ENCODE measurements at places on chromosomes 3 and 15. TPM values are rescaled to one million over a fixed set of nuclear protein-coding genes. Genes with fewer than 3 reads are reported as not detected.

DNA sequence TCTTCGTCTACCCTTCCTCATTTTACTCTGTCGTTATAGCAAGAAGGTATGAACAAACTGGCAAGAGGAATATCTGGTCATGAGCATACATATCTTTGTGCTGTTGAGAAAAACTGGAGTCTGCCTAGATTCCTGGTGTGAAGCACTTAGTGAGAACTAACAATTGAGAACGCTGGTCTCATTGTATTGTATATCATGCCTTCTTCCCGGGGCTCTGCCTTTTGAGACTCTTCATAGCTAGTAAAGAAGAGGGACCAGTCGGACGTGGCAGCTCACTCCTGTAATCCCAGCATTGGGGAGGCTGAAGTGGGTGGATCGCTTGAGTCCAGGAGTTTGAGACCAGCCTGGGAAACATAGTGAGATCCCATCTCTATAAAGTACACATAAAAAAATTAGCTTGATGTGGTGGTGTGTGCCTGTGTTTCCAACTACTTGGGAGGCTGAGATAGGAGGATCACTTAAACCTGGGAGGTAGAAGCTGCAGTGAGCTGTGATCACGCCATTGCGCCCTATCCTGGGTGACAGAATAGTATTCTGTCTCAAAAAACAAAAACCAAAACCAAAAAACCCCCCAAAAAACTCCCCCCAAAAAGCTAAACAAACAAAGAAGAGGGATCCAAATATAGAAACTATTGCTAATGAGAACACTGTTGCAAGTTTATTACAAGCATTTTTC is 11.8 kb downstream of the CMC1 start:
- no peak for DNase-seq

DNA sequence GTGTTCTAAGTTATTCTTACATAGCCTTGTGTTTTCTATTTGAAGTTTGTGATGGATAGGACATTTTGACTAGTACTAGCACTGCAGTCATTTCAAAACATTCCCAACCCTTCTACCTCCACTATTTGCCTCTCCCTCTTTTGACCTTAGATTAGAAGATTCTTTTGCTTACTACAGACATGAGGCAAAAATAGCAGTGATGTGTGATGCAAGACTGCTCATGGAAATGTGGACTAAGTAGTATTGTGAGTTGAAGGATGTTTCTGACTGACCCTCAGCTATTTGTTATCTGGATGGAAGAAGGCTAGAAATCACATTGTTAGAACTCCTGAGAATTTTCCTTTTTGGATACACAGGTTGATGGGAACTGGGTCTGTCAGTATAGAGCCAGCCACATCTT is 45.9 kb downstream of the ATP2C1 start:
- DNase-seq = no peak

The THOC7 gene
- polyA plus RNA-seq = 89.3 TPM

DNA sequence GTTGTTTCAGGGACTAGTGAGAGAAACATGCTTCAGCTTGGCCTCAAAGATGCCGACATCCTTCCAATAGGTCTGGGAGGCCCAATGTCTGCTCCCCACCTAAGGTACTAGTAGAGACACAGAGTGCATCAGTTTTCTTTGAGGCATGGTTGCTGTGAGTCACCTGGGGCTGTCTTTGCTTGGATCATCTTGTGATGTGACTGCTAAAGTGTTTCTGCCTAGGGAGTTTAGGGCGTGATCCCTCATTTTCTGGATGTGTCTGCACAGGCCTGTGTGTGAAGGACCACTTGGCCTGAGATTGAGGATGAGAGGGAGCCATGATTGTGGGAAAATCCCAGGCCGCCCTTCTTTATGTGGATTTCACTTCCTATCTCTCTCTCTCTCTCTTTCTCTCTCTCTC is 4.8 kb downstream of the GASK1A start:
- DNase-seq = no peak

DNA sequence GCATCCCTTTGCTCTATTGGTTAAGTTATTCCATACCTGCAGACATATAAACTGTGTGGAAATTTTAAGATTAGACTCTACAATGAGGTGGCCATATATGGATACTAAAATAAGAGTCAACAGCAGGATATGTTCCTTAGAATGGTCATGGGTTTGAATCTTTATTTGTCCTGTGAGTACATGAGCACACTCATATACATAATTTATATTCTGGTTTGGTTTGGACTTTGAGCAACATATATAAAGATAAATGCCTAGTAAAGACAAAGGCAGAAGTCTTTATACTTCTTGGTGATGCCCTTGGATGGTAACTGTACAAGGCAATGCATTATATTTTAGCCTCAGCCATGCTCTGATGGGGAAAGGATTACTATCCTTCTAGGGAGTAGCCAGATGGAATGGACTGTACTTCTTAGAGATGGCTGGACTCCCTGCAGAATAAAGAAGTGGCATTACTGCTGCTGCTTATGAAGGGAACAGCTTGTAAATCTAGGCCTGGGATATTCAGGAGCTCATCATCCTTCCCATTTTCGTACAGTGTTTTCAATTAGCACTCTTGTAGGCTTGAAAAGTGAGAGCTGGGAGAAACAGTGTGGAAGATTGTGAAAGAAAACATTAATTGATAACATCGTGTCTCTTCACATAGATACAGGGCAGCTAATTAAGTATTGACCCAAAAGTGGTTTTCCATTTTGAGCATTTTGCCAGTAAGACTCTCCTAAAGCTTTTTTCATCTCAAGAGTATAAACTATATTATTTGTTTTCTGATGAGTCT is 60.4 kb downstream of the HMG20A start:
- no peak for DNase-seq

GRCh38 chr15:91954292-91954691 is 100.8 kb downstream of the SLCO3A1 start:
- no peak for DNase-seq

DNA sequence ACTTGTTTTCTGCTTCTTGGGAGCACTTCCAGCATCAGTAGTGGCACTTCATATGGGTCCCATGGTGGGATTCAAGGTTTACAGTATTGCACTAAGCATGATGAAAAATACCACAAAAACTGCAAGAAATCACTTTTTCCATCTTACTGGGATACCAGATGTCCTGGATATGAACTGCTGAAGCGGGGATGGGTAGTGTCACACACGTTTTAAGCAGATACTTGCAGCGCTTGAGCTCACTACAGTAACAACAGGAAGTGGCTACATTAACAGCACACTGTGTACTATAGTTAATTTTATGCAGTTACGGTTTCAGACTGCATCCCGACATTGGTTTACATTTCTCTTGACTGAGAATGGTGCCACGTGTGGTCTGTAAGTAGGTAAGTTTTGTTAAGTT is 3.5 kb upstream of the ISG20 start:
- no peak for DNase-seq

GRCh38 chr15:45993508-45993907 is 358.7 kb downstream of the SQOR start:
- DNase-seq = no peak

GRCh38 chr3:14864131-14864530 is 45.4 kb downstream of the FGD5 start:
- DNase-seq = no peak

- no peak for DNase-seq
These were observed 58.8 kb downstream of the ADAM10 start for GRCh38 chr15:58690703-58691102.

- DNase-seq = no peak
These were observed 633.5 kb downstream of the CADM2 start for GRCh38 chr3:85592256-85592655.

GRCh38 chr3:180176059-180176458 is 139.3 kb upstream of the PEX5L start:
- DNase-seq = no peak

GRCh38 chr3:13124631-13125030 is 51.4 kb upstream of the IQSEC1 start:
- DNase-seq = no peak

DNA sequence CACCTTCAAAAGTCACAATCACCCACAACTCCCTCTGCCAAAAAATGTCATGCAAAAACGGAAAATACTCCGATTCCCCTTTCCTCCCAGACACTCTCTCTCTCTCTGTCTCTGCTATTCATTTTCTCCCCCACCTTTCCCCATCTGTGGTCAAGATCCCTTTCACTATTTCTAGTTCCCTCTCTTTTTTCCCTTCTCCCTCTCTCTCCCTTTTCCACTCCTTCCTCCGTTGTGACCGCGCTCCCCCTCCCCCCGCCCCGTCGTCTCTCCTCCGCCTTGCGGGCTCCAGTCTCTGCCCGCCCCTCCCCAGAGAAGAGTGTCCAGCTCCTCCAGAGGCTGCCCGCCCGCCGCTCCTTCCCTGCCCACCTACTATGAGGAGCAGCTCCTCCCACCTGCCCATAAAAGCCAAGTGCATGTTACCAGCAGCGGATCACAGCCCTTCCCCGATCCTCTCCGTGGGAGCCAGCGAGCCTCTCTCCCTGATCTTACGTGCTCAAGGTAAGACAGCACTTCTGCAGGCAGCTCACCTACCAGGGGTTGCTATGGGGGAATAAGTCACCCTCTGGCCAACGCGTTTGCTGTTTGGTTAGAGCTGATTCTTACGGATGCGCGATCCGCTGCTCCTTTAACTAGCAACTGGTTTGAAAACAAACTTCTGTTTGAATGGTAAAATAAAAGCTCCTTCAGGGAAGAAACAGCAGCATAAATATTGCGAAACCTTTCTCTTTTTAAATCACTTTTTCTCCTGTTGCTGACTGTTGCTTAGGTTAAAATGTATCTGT is at the start of gene COL8A1:
TSS of gene COL8A1 (plus strand) at position 428 of the 782 bp plus-strand sequence. CDS start 152,089 bp downstream, outside the sequence.
- DNase-seq = no peak

- no peak for DNase-seq
These were observed 22.0 kb upstream of the FLNB start for GRCh38 chr3:57986261-57986660.

- DNase-seq = no peak
These were observed 505.9 kb upstream of the CFAP20DC start for GRCh38 chr3:59555593-59556315.

DNA sequence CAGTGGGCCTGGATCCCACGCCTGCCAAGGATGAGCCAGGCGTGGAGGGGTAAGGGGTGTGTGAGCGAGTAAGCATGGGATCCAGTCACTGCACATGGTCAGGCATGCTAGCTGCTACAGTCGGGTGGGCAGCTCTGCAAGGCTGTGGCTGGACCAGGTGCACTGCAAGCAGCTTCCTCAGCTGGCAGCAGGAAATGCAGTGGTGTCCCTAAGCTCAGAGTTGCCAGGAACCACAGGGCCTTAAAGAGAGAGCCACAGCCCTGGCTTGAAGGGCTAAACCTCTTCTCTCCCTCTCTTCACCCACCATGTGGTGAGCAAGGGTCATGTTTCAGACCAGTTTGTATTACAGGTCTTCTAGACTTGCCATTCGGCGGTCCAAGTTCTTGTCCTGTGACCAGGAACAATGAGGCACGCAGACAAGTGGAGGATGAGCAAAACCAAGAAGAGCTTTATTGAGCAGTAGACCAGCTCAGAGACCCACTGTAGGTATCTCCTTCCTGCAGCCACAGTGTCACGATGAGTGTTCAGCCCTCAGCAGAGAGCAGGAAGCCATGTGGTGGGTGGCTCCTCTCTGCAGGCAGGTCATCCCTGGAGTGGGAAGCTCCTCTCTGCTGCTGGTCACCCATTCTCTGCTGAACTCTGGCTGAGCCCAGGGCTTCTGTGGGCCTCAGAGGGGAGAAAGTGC is 511.9 kb downstream of the PYDC2 start:
- no peak for DNase-seq

GRCh38 chr3:128084675-128085021 is 32.4 kb downstream of the SEC61A1 start:
- DNase-seq = no peak

The SEC22A gene
- polyA plus RNA-seq = 28.5 TPM

The SKOR1 gene
- 0.56 TPM for polyA plus RNA-seq
